ENCODE measurements at places on chromosomes 1 and 21. TPM values are rescaled to one million over a fixed set of nuclear protein-coding genes. Genes with fewer than 3 reads are reported as not detected.

DNA sequence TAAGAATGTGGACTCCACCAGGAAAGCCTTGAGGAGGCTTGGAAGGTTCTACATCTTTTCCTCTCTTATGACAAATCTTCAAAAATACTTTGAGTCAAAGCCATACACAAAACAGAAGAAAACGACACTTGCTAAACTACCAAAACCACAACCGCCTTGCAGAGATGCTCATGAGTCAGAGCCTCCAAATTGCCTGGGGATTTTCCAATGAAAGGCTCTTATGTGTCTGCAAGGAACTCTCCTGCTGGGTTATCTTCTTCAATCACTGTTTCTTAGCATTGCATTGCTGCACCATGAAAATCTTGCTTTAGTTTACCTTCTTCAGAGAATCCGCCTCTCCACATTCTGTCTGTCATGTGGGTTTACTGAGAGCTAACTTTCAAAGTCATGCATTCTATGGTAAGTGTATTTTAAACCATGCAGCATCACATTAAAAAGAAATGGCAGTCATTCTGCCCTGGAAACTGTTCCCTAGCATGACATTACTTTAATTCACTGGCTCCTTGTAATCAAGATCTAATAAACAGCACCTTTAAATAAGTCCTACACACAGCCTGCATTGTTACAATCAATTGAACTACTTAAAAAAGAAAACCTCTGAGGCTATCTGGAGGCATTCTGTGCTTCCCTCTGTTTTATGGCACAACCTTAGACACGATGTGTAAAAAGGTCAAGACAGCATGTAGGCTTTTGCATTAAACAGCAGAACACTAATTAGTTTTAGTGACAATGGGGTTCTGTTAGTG is 210.0 kb upstream of the FOXD3 start:
- DNase-seq, result peak; percentile 94

GRCh38 chr1:16013220-16013907 is 4.5 kb downstream of the HSPB7 start:
- DNase-seq, result peak; percentile 69

DNAI4 gene
- 0.30 TPM for total RNA-seq

PSMB2 gene
- 56.9 TPM for total RNA-seq

GSTM5 gene
- total RNA-seq, result 0.03 TPM

DNA sequence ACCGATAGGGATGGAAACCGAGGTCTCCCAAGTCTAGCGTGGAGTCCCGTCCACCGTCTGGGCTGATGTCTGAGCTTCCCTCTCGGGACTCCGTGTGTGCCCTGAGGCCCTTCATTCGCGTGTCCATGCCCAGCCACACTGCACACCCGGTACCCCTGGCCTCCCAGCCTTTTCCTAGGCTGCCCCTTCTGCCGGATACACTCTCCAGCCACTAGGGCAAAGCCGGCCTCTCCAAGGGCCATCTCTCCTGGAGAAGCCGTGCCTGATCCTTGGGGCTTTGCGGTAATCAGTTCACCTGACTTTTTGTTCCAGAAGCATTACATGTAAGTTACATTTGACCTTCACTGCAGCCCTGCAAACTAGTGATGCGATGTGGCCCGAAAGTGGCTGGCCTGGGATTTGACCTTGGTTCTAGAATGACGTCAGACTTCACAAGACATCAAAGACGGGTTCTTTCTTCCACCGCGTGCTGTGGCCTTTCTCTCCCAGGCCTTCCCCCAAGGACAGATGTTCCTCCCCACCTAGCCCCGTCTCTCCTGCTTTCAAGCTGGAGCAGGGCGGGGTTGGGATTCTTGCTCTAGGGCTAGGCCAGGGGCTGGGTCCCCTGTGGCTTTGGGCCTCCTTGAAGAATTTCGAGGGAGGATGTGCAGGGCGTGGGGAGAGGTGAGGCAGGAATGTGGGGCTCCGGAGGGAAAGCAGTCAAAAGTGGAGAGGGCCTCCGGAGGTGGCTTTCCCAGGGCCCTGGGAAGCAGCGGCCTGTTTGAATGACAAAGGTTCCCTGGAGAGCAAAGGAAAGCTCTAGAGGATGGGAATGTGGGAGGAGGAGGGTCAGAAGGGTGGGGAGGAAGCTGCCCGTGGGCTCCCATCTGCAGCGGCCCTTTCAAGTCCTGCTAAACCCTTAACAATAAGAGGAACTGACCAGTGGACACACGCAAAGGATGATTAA is 49.7 kb upstream of the SLC2A1 start:
- no peak for DNase-seq

- DNase-seq, result no peak
Measured at GRCh38 chr1:211318576-211319280, 7.9 kb upstream of the TRAF5 start.

FCER1A gene
- total RNA-seq, result not detected

GRCh38 chr21:46195595-46196195 is 11.4 kb upstream of the SPATC1L start:
- no peak for DNase-seq

DNA sequence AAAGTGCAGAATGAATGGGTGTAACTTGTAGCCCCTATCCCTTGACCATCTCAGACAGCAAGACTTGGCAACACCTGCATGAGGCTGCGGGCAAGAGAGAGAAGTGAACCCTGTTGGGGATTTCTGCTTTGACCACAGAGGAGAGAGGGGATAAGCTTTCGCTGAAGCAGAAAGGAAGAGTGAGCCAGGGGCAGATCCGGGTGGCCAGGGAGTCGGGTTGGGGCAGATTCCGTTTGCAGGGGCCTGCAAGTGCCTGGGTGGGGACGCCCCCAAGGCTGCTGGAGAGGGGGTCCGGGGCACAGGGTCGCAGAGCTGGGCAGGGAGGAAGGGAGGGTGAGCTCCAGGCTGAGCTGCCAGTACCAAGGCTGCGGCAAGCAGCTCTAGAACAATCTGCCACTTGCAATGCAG is 25.3 kb upstream of the PIK3CD start:
- DNase-seq, result no peak

KRTAP19-1 gene
- total RNA-seq, result not detected

DNA sequence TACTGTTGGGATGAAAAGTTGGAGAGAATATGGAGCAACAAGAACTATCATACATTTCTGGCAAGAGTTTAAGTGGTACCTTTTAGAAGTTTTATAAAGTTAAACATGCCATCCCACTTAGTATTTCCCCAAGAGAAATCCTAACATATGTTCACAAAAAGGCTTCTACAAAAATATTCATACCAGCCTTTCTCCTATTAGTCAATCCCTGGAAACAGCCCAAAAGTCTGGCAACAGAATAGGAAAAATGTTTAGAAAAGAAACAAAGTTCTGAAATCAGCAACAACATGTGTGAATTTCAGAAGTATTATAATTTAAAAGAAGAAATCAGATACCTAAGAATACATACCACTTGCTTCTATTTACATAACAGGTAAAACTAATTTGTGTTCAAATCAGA is 271.0 kb downstream of the DSCAM start:
- DNase-seq, result no peak

GRCh38 chr1:41917835-41918449 is 780 bp downstream of the HIVEP3 start:
- no peak for DNase-seq

ATP1A4 gene
- total RNA-seq, result not detected

DNA sequence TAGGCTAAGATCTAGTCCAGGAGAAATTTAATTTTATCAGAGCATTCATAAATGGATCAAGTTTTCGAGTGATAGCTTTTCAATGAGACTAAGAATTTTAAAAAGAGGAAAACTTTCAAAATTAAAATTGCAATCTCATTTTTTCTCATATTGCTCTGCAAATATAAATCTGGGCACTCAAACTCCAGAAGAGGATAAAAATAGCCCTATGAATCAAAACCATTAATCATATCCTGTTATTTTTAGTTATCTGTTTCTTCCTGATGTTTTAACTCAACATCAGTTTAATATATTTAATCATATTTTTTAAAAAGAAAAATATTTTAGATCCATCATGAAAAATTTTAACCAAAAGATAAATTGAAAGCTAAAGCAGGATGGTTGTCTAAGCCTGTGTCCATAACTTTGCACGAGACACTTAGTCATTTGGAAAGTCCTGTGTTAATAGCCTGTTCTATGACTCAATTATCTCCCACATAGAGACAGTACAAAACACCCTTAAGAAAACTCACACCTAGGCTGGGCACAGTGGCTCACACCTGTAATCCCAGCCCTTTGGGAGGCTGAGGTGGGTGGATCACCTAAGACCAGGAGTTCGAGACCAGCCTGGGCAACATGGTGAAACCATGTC is 17.1 kb upstream of the PRRC2C start:
- peak; percentile 68 for DNase-seq

GRCh38 chr1:165381745-165382505 is 25.4 kb upstream of the LMX1A start:
- no peak for DNase-seq

DNA sequence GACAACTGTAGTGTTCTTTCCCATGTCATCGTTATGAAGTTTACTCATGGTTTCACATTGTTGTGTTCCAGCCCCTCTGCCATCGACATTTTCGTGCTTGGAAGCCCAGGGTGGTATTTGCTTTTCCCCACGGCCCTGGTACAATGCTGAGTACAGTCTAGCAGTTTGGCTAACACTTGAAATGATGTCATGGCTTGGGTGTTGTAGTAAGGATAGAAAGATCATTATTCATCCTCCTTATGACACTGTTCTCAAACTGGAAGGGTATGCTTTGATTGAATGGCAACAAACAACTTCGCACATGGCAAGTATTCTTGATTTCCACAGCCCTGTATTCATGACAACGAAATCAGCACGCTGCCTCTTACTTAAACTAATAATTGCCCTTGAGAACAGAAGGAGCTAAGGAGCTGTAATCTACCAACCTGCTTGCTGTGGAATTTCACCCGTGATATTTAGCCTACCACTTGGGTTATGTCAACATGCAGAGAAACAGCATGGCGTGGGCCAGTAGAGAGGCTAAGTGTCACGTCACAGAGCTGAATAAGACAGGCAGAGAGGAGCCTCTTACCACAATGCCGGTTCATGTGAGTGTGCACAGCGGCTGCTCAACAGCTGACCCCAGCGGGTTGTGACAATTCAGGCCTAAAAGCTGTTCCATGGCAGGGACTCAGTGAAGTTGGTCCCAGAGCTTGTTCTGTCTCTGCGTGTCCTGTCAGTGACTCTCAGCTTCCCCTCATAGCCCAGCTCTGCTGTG is 73.9 kb downstream of the KCNJ6 start:
- DNase-seq, result no peak

- DNase-seq, result no peak
Measured at GRCh38 chr21:40381111-40381510, 465.8 kb downstream of the DSCAM start.

- no peak for DNase-seq
Measured at GRCh38 chr21:15837645-15838044, 107.9 kb downstream of the USP25 start.

- DNase-seq, result peak; percentile 71
Measured at GRCh38 chr1:24275510-24275909, 43.6 kb upstream of the GRHL3 start.

GRCh38 chr1:145926686-145927062 is 610 bp downstream of the RBM8A start:
- DNase-seq, result peak; percentile 17

PLA2G4A gene
- 0.47 TPM for total RNA-seq

SYT2 gene
- not detected for total RNA-seq

TRAF3IP3 gene
- not detected for total RNA-seq

DNA sequence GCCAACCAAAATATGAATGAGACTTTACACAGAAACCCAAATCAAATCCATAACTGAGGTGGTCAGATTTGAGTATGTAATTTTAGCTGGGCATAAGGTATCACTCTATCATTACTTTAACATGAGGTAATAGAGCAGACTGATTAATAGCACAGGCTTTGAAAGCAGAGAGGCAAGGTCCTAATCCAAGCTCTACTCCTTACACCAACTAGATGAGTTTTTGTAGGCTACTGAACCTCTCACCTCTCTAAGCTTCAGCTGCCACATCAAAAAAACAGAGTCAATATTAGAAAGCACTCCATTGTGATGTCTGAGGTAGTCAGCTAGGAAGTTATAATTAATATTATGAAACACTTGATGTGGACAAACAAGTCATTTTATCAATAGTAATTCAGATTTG is 63.7 kb downstream of the ARID4B start:
- no peak for DNase-seq

GRCh38 chr1:26190373-26190987 is at the start of gene CATSPER4:
Gene CATSPER4 (plus strand): TSS chr1:26190602. CDS start chr1:26190628, 26 bp downstream.
- peak; percentile 52 for DNase-seq

TPTE gene
- 1.7 TPM for total RNA-seq

DNA sequence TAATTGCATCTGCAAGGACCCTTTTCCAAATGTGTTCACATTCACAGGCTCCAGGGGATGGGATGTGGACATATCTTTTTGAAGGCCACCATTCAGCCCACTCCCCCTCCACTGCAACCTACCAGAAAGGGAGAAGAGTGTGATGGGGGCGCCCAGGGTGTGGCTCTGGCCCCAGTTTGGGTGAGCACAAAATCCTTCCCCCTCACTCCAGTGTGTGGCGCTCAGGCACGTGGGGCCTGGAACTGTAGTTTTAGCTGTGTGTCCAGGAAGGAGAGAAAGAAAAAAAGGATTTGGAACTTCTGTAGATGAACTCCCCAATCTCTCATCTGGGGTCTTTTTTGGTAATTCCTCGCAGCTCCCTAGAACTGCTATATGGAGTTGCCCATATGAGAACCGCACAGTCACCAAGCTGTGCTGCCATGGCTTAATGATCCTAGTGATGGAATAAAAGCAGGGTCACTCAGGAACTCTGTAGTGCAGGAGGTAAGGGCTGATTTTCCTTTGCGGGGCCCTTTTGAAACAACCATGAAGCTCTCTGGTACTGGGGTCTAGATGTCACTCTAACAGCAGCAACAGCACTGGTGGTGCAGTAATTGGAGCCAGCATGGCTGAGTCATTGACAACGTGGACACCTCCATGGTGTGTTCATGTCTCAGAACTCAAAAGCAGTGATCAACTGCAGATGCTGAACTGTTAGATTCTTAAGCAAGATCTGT is 17.0 kb downstream of the AGT start:
- no peak for DNase-seq

ESRRG gene
- 0.13 TPM for total RNA-seq

CLCA1 gene
- not detected for total RNA-seq

DNA sequence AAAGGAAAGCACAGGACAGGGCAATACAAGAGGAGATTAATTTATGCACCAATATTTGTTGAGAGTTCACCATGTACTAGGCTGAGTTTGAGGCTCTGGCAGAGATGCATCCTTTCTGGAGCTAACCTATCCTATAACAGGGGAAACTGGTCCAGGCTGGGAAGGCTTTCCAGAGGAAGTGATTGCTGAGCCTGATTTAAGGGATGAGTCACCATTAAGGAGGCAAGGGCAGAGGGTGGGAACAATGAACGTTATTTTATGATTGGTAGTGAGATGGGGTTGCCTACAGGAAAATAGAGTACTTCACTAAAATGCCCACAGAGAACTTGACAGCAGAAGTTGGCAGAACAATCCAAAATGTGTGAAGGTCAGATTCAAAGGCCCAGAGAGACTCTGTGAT is 141.4 kb downstream of the PLPP3 start:
- DNase-seq, result peak; percentile 76

NGF gene
- 0.84 TPM for total RNA-seq

AADACL4 gene
- total RNA-seq, result not detected

TTC22 gene
- total RNA-seq, result not detected

DNA sequence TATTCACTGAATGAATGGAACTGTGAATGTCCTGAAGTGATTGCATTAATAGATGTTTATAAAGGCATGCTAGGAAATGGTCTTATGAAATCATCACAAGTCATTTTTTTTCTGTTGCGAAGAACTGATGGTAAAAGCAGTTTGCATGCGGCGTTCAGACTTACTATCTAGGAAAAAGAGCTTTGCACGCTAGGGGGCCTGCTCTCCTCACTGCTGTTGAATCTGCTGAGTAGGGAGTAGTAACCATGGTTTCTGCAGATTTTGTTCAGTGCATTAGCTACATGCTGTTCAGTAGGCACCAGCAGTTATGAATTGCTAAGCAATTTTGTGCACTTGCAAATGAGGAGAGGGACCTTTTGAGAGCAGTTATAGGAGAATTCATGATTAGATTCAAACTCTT is 57.9 kb downstream of the CENPF start:
- DNase-seq, result no peak

PLA2G2F gene
- total RNA-seq, result not detected

ISG20L2 gene
- total RNA-seq, result 39.8 TPM

Data from HT1080 (cell line).